H7 (cell line): ENCODE measurements at places on chromosomes 4 and X.

- no peak for DNase-seq
Measured at GRCh38 chrX:20514358-20514757, 247.6 kb upstream of the RPS6KA3 start.

DNA sequence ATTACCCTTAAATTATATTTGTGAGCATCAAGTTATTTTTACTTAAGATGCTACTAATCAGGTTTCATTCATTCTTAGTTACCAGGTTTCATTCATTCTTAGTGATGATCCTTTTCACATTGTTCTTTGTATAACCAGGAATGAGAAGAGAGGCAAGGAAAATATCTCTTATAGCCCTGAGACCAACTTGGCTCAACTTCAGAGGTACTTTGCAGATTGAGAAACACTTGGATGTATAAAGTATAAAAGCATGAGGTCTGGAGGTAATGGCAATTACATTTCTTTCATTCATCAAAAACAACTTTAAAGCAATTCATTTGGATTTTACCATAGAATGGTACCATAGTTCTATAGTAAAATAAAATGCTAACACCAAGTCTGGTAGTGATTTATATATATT lies 231.0 kb downstream of the PRDM5 start:
- DNase-seq = no peak

GRCh38 chrX:11787564-11787963 lies 29.5 kb downstream of the MSL3 start:
- peak; percentile 87 for DNase-seq

DNA sequence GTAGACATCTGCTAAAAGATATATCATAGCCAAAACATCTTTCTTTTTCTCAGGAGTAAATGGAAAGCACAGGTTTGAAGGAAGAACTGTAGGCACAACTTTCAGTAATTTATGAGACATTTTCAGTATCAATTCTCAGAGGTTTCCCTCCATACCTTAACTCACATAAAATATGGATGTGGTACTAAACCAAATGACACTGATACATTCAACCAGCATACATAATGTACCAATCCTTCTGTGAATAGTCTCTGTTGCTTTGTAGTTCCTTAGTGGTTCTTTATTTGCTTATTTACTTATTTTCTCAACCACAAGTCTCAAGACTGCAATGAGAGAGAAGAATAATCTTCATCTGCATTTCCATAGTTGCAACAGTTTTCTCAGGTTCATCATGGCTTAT lies 96.1 kb downstream of the ARHGAP24 start:
- no peak for DNase-seq

DNA sequence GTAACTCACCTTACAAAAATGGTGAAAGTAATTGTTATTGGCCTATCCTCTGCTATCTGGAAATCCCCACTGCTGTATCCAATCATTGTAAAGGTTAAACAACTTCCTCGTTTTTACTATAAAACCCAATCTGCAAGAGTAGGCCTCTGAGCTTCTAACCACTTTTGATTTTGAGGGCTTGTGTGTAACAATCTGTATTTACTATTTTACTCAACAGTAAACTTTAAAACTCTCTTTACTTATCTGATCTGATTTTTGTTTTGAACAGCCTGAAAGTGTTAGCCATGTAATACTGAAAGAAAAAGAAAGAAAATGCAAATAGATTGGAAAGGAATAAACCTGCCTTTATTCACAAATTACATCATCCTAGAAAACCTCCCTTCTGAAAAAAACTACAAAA lies 63.1 kb downstream of the SLC10A7 start:
- no peak for DNase-seq

- DNase-seq = no peak
Measured at GRCh38 chr4:76779740-76780459, 118.0 kb downstream of the SOWAHB start.

- DNase-seq = no peak
Measured at GRCh38 chr4:165610679-165611437, 232.1 kb downstream of the CPE start.

- no peak for DNase-seq
Measured at GRCh38 chr4:9143421-9144080, 26.7 kb upstream of the FAM90A26 start.

- DNase-seq = no peak
Measured at GRCh38 chr4:136873555-136873954, 658.7 kb downstream of the PCDH18 start.

DNA sequence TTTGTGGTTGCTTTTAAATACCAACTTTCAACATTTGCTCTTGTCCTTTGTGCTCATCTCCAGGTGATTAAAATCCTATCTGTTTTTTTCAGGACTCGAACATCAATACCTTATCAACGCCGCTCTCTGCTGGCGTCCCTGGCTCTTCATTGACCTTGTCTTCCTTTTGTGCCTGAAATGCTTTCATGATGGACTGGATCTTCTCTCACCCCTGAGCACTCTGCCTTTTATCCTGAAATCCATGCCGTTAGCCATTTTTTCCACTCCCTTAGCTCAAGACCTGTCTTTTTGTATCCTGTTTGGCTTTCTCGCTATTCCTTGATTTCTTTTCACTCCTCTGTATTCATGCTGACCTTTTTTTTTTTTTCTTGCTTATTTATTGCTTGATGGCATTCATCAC lies 549.5 kb upstream of the CPEB2 start:
- DNase-seq = no peak

DNA sequence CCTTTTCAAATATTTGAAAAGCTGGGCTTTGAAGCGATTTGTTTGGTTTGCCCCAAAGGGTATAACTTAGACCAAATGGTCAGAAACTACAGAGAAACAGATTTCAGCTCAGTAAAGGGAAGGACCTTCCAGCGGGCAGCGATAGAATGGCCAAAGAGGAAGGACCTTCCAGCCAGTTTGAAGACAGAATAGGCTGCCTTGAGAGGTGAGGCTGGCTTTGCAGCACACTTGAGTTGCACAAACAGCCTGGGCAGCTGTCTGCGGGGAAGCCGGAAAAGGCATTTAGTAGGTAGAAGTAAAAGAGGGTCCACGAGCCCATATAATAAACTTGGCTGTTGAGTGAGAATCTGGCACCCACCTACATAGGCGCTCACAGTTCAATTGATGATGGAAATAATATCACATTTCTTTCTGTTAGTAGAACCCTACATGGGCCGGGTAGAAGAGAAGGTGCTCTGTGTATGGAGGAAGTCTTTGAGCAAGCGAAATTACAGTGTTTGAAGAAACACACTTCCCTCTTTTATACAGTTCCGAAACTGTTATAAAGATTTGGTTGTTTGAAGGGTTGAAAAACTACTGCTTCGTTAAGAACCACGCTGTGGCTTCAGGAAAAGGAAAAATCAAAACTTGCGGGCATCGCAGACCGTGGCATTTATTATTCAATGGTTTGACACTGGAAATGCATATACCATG lies 75.0 kb upstream of the SORBS2 start:
- DNase-seq = no peak

GRCh38 chr4:179051206-179051605 lies 1609.0 kb upstream of the AGA start:
- no peak for DNase-seq

- peak; percentile 30 for DNase-seq
Measured at GRCh38 chrX:78104447-78105176, 564 bp downstream of the PGK1 start.

- DNase-seq = no peak
Measured at GRCh38 chr4:156536661-156537060, 434.9 kb downstream of the PDGFC start.

GRCh38 chrX:118156254-118156952 lies 39.8 kb upstream of the KLHL13 start:
- DNase-seq = no peak

GRCh38 chr4:127309369-127310102 lies 323.2 kb upstream of the INTU start:
- peak; percentile 7 for DNase-seq

DNA sequence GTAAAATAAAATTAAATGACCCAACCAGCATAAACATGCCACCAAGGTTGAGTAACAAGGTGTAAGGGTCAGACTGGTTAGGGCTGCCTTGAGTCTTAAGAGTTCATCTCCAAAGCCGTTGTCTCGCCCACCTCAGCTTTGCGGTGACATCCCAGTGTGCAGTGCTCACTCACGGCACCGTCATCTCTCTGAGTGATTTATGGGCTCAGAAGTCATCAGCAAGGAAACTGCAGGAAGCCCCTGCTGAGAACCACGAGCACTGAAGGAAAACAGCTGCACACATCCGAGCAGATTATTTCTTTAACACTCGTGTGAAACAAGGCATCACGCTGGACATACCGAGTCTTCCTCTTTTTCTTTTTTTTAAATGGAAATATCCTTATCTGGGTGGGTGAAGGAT lies 411.1 kb downstream of the TRIML1 start:
- DNase-seq = no peak

DNA sequence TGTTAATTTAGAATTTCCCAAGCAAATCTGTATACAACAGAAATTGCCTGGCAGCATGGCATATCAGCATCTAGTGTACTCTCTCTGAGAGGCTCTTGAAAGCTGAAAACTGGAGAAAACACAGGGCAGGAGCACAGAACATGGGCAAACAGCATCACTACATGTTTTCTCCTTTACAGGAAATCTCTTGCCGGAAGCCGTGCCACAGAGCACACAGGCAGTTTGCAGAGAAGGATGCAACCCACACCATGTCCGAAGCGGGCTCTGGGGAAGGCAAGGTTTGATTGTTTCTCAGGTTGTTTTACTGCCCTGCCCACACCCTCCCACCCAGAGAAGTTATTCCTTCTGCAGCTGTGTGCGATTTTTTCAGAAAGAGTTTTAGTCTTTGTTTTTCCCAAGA lies 41.1 kb upstream of the FAM9C start:
- no peak for DNase-seq

DNA sequence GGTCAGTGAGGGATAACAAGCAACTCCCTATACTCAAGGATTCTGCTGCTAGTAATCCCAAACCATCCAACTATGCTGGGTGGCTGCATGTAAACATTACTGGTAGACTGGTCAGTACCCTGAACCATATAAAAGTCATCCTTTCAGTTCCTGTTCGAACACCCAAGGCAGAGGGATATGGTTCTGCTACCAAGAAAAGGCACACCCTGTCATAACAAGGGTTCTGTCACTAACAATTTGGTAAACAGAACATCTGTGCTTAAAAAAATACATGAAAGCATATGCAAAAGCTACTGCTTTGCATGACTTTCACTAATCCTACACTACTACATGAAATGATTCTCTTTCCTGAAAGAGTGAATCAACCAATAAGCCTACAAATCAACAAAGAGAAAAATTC lies 76.8 kb upstream of the MCF2 start:
- no peak for DNase-seq
